ENCODE measurements at places on chromosomes 5 and 9.
A peak's percentile ranks its signal among the peaks of the same experiment; 100 is the strongest.

DNA sequence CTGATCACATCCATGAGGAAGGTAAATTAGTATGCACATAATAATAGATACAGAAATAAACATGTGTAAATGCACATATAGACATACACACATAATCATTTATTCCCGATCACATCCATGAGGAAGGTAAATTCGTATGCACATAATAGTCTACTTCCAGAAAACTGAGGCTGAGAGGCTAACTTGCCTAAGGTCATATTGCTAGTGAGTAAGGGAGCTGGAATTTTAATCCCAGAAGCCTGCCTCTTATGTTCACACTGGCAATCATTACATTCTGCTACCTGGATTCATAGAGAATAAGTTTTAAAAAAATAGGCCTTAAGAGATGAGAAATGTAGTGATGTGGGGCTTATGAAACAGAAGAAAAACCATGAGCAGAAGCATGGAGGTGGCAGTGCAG is 716.3 kb downstream of the BRINP1 start:
- DNase-seq = no peak

- DNase-seq = no peak
Observed at GRCh38 chr9:133276001-133276884, 1.2 kb upstream of the ABO start.

DNA sequence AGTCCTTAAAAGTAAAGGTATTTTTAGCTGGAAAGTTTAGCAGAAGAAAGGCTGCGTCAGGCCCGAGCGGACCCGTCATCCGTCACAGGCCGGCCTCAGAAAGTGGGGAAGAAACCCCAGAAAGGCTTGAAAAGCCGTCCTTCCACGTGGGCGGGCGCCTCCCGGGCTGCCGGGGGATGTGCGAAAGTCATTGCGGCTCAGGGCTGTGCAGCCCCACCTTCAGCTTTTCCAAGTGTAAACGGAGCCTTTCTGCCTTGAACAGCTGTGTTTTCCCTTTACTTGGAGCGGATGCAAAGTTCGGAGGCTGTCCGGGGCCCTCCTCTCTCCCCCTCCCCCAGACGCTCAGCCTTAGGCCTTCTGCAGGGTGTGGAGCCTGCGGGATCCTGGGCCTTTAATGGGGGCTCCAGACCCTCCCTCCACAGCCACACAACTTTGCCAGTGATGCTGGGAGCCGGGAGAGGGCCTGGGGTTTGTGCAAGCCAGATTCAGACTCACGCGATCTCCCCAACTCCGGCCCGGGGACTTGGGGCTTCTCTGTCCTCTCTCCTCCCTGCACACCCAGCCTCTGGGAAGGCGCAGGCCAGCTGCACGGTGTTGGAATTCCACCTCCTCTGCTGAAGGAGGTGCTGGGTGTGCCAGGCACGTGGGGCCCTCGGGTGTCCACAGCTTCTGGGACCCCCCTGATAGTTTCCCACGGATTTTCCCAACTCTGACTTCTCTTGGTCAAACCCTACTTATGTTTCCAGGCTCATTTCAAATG is 95.5 kb upstream of the RAPGEF1 start:
- DNase-seq = no peak

- no peak for DNase-seq
Observed at GRCh38 chr5:74595143-74595925, 45.2 kb downstream of the ENC1 start.

DNA sequence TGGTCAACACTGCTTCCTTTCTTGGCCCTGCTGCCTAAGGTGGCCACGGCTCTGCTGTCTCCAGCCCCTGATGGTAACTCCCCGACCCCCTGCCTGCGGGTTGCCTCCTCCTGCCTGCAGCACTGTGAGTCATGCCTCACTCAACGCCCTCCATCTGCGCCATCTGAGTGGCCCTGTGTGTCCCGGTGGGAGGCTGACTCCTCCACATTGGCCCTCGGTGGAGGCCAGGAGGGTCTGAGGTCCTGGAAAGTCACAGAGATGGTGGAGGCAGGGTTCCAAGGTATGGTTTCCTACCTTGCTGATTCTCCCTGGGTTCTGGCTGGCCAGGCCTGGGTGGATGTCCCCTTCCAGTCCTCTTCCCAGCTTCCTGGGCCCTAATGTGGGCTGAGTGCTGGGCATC is 64.5 kb upstream of the ADAMTS2 start:
- DNase-seq = no peak

DNA sequence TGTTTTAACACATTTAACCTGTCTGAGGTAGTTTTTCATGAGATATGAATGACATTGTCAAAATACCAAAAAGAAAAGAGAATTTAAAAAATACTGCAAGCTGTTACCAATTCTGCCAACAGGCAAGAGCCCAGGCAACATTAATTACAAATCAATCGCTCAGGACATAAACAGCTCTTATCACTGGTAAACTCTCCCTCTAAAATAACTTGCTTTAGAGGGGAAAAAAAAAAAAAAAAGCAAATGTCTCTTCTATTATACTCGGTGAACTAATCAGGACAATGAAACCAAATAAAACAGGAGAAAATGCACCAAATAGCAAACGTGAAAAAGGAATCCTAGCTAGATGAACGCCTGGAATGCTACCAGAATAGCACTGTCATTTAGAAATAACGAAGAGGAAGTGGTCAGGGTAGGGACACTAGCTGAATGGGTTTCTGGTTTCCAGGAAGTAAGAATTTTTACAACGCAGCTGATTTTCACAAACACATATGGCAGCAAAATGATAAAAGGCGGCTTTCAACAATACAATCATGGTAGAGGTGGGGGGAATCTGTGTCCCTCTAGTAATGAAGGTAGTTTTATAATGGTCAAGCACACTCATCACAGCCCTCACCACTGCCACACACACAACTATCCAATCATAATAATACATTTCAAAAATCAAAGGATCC is 94.9 kb downstream of the DENND1A start:
- DNase-seq = no peak

- DNase-seq = no peak
Observed at GRCh38 chr9:112487799-112488340, 1.2 kb downstream of the KIAA1958 start.

- DNase-seq = no peak
Observed at GRCh38 chr5:2701592-2701991, 49.9 kb downstream of the IRX2 start.

GRCh38 chr5:154444556-154445421 is 1.0 kb upstream of the SAP30L start:
- DNase-seq = peak; percentile 12

GRCh38 chr5:74767579-74767913 is 497 bp downstream of the NSA2 start:
- peak; percentile 18 for DNase-seq

GRCh38 chr5:43601454-43602260 is 1.3 kb upstream of the NNT start:
- DNase-seq = no peak

DNA sequence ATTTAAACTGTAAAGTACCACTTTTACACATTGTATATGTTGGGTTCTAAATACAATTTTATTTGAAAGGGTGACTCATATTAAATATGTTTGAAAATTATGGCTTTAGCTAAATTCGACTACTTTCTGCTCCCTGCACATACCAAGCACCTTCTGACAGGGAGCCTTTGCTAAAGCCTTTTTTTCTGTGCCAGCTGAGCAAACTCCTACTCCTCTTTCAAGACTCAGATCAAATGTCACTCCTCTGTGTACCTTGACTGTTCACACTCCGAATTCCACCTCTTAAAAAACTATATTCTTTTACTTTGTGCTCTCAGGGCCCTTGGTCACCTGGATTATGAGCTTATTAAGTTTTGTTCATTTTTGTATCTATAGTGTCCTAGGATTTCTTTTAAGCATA is 6.5 kb upstream of the OXCT1 start:
- DNase-seq = no peak

DNA sequence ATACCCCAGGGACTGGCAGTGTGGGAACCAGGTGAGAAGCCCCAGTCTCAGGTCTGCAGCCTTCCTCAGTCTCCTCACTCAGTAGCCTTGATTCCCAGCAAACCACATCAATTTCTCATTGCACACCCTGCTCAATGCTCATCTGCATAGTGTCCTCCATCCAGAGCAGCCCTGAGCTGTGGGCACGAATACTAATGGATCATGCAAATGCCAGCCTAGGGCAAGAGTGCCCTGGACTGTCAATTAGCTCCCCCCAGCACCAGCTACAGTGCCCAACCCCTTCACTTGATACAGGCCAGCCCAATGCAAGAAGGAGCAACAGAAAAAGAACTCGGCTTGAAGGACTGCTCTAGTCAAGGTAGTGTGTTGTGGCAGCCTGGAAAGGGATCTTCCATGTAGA is 9.8 kb upstream of the KCNIP1 start:
- DNase-seq = no peak

- no peak for DNase-seq
Observed at GRCh38 chr5:78483809-78484521, 123.5 kb downstream of the SCAMP1 start.

- DNase-seq = no peak
Observed at GRCh38 chr5:14851999-14852526, 19.5 kb downstream of the ANKH start.

- no peak for DNase-seq
Observed at GRCh38 chr9:119877306-119877705, 508.1 kb upstream of the BRINP1 start.

DNA sequence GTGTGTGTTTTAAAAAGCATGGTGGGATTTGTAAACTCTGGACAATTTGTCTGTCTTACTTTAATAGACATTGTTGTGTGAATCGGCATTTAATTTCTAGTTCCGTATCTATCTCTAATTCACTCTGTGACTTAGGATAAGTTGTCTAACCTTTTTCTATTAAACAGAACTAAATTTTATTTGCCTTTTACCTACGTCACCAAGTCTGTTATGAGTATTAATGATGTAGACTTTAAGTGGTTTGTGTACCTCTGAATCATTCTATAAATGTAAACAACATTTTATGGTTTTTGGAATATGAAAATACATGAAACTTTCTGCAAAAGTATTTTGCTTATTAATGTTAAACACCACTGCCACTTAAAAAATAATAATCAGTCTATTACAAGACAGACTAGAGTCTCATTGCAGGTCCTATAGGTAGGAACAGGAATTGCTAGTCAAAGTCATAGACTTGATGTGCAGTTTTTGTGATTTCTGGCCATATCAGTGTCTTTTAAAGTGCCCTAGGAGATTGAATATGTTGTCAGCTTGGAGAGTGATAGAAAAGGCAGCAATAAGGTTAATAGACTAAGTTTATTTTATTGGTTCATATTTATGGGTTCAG is 5.6 kb downstream of the RBM27 start:
- no peak for DNase-seq

DNA sequence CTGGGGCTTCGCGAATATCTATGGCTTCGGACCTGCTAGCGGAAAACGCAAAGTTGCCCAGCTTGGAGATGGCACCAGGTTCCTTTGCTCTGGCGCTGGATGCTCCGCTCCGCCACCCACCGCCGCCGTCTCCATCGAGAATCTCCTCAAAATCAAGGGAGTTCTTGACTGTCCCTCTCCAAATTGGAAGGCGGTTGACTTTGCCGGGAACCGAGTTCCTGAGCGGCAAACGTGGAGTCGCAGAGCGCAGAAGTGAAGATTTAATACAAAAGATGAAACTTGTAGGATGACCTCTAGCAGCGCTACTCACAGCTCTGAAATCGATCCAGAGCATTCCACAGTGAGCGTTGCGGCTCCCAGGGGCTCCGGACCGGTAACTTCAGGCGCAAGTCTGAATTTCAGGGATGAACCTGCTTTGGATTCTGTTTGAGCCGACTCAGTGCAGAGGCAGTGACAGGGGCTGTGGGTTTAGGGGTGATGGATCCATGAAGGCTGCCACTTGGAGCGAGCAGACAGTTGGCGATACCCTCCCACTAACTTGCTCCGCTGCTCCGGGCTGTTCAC is 1641.5 kb upstream of the C9orf72 start:
- no peak for DNase-seq

- no peak for DNase-seq
Observed at GRCh38 chr9:135326633-135327152, 152.9 kb upstream of the PPP1R26 start.

DNA sequence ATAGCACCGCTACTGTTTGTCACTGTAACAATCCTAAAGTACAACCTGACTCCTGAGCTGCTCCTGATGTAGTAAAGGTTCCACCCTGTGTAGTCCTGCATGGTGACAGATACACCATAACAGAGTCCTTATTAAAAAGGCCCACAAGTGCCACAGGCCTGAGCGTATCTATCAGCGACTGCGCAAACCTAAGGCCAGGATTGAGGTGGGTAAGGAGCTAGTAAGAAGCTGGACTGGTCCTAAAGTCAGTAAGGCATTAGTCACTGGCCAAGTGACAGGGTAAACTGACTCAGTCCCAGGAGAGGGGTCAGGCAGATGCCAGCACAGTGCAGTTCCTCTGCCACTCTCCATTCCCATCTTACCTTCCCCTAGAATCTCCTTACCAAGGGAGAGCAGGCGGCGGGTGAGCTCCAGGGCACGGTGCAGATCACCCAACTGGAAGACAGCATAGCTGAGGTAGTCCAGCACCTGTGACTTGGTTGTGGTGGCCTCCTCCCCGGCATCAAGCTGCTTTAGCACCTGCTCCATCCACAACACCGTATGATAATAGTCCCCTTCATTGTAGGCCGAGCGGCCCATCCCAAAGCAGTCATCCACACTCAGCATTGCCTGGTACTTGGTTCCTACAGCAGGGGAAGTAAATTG is 17.6 kb downstream of the P4HA2 start:
- no peak for DNase-seq

DNA sequence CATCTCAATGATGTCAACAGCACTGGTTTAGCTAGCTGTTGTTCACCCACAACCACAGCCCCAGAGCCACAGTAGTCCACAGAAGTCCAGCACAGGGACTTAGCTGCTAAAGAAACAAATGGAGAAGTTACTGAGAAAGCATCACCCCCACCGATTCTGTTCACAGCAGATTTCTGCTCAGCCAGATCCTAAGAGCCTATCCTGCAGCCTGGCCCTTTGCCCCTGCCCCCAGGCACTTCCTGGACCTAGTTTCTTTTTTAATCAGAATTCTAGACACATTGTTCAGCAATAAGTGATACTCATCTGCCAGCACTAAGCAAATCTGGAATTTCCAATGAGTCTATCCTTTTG is 7.4 kb downstream of the B4GALT1 start:
- peak; percentile 53 for DNase-seq

DNA sequence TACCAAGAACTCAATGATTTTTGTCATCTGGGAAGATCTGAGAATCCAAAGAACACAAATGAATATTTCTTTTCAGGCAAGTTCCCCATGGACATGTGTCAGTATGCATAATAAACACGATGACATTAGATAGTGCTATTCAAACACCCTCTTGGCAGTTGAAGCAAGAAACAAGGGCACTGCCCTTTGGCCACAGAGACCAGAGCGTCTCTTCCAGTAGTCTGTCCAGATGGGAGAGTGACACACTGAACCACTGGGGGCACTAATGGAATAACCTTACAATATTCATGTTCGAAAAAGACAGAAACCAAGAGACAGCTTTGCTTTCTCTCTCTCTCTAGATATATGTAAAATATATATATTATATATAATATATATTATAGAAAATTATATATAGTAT is 301.9 kb downstream of the CTNND2 start:
- no peak for DNase-seq

GRCh38 chr5:181181650-181182565 is 23.1 kb downstream of the TRIM7 start:
- no peak for DNase-seq

GRCh38 chr5:139900546-139901250 is 105.1 kb downstream of the PSD2 start:
- DNase-seq = no peak

- no peak for DNase-seq
Observed at GRCh38 chr9:18194316-18194715, 279.6 kb upstream of the ADAMTSL1 start.
